ENCODE measurements at places on chromosomes 7 and 10.
A peak's percentile ranks its signal among the peaks of the same experiment; 100 is the strongest.

GRCh38 chr7:5500056-5500776 is 76.6 kb upstream of the TNRC18 start:
- DNase-seq: no peak

GRCh38 chr10:52216852-52217251 is 97.2 kb upstream of the DKK1 start:
- DNase-seq: no peak

GRCh38 chr10:5442065-5442989 is 30.0 kb downstream of the NET1 start:
- peak; percentile 50 for DNase-seq

DNA sequence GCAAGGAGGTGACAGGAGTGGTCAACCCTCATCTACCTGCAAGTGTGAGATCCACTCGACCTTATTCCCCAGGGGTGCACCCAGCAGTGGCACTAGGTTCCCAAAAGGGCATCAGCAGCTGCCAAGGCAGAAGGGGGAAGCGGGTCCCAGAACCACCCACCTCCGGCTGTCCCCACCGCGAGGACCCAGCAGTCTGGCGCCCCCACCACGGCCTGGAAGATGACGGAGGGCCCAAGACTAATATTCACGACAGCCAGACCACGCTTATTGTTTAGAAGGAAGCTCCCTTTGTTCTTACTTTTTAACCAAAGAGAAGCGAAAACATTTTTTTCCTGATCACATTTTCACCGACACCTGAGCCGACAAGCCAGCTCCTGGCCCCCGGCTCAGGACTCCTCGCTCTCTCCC is 3.6 kb upstream of the EVX1 start:
- DNase-seq: no peak

DNA sequence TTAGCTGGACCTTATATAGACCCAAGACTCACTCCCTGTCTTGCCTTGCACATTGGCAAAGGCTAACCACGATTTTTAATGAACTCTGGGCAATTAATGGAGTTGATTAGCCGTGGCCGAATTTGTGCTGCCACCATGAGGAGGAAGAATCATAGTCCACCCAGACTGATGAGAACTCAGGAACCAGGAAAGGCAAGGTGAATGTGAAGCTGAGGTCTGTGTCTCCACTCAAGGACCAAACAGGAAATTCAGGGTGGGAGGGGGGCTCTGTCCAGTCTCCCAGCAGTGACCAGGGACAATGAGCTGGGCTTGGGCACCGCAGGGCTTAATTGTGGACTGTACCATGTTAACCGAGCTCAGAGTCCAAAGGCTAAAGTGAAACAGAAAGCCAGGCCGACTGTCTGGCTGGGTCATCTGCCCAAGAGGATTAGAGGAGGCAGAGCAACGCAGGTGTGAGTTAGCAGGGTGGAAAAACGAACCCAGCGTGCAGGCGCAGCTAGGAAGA is 127.0 kb upstream of the JCAD start:
- peak; percentile 43 for DNase-seq

GRCh38 chr7:36747280-36748016 is 23.2 kb upstream of the AOAH start:
- no peak for DNase-seq

DNA sequence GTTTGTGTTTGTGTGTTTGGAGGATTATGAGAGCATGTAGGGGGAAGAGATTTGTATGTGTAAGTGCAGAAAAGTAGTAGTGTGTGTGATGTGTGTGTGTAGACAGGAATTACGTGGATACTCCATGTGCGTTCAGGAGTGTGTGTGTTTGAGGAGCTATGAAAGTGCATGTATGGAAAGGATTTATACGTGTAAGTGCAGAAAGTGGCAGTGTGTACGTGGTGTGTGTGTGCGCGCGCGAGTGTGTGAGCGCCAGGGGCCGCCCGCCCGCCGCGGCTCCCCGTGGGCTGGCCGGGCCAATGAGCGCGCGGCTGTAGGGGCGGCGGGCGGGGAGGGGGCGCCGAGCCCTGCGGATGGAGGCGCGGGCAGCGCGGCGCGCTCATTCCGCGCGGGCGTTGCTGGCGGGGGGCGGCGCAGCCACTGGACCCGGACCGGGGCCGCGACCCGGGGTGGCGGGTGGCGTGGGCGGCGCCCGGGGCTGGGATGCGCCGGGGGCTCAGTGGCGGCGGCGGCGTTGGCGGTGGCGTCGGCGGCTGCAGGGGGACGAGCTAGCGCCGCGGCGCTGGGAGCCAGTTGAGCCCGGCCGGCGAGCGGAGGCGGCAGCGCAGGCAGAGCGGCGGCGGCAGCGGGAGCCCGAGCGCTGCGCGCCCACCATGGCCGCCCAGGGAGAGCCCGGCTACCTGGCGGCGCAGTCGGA is at the start of gene BICC1:
Gene BICC1 (plus strand): TSS at position 382 of the 697 bp plus-strand sequence. CDS start 272 bp downstream, at position 654.
- DNase-seq: peak; percentile 69

GRCh38 chr10:91340613-91341362 is 69.4 kb upstream of the HECTD2 start:
- DNase-seq: no peak

- peak; percentile 44 for DNase-seq
Observed at GRCh38 chr7:80060218-80060806, 74.3 kb upstream of the GNAI1 start.

GRCh38 chr10:17847585-17848296 is 38.6 kb downstream of the MRC1 start:
- no peak for DNase-seq

DNA sequence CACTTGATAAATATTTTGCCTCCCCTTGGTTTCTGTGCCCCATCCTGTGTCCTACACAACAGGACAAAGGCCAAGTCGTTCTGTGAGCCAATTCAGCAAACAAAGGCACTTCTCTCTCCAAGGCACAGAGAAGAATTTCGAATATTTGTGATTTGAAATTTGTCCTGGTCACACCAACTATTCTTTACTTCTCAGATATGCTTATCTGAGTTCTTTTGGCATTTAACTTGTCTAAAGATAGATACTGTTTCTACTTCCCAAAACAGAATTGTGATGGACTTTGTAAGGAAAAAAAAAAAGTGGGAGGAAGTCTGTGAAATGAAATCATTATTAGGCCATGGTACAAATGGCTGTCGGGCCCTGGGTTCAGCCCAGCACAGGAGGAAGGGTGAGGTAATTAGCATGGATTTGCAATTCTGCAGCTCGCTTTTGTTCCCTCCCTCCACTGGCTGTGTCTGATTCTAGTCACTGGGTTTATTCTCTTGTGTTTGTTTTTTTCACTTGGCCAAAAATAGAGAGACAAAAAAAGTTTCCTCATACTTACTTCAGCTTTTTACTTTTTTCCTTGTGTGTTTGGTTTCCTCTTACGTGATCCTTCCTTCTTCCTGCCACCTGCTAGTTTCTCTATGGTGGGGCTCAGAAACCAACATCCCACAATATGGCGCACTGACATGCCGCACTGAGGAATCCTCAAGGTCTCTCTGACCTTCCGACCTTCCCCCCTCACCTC is 108.2 kb upstream of the MKLN1 start:
- DNase-seq: no peak

GRCh38 chr10:116809483-116810119 is 39.7 kb upstream of the ENO4 start:
- DNase-seq: peak; percentile 27

DNA sequence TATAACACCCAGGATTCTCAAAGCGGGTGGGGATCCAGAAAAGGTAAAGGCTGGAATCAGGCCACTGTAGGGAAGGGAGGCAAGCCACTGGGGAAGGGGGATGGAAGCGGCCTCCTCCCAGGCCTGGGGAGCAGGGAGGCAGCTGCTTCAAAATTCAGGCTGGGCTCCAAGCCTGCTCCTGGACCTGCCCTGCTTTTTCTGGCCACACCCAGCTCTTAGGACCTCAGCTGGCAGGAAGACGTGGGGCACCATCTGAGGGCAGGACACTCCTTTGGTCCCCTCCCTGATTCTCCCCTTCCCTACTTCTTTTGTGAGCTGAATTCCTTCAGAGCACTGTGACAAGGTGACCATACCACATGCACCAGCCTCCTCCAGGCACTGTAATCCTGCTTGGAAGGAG is 4.6 kb upstream of the LBX1 start:
- no peak for DNase-seq

- no peak for DNase-seq
Observed at GRCh38 chr7:90473814-90474213, 4.4 kb downstream of the PTTG1IP2 start.

DNA sequence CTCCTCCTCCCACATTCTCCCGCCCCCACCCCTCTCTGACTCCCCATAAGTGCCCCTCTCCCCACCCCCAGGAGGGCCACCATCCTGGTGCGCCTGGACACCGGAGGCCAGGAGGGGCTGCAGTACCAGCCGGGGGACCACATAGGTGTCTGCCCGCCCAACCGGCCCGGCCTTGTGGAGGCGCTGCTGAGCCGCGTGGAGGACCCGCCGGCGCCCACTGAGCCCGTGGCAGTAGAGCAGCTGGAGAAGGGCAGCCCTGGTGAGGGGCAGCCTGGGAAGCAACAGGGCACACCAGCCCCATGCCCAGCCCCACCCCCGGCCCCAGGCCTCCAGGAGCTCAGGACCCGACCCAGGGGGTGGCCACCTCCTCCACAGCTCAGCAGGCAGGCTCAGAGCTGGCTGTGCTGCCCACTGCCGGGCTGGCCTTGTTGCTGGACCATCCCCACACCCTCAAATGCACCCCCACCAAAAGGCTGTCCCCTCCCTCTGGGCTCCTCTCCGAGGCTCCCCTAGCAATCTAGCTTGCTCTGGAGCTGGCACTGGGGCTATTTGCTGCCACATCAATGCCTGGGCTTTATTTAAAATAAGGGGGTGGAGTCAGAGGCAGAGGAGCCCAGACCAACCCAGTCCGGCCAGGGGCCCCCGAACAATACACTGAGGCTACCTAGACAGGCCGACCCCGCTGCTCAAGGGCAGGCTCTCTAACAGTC is 14.8 kb downstream of the ATG9B start:
- no peak for DNase-seq

DNA sequence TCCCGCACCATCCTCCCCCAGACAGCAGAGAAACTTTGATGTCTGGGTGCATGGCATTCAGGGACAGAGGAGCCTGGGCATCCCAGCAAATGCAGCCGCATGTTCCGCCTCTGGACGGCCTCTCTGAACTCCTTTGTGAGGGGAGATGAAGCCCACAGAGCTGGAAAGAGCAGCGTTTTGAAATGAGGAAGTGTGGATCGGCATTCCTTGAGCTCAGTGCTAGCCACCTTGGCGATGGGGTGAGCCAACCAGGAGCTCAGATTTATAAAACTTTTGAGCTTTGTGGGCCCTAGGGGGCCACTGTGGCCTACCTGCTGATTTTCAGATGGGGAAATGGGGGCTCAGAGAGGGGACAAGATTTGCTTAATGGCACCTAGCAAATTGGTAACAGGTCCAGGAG is 126.4 kb upstream of the TCF7L2 start:
- no peak for DNase-seq

- DNase-seq: no peak
Observed at GRCh38 chr7:12369756-12370155, 33.9 kb downstream of the VWDE start.

DNA sequence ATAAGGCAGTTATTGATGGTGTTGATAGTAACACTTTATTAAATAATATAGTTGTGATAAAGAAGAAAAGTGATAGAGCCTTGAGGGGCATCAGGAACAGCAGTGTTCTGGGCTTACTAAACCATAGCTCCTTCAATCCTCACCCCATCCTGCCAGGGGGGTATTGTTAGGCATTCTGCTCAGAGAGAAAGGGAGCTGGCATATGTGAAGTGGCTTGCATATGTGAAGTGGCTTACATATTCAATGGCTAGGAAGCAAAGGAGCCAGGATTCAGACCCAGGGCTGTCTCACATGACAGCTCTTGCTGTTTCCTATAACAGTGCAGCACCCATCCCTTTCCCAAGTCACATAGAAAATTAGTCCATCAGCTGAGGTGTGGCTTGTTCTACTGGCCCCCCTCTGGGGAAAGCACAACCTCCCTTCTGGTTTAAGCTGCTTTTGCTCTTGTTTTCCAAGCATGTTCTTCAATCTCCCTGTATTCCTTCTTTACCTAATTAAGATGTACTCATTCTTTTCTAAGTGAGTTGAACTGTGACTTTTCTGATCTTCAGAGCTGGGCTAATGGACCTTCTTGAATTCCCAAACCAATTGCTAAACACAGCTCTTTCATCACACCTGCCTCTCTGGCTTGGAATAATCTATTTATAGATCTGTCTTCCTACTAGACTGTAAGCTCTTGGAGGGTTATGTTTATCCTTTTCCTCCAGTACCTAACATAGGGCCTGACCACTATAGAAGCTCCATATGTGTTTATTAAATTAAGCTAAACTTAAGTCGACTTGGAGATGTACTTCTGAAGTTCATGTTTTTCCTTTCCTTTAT is 108.7 kb upstream of the GLI3 start:
- DNase-seq: no peak

GRCh38 chr10:100413173-100413572 is 49.6 kb upstream of the WNT8B start:
- no peak for DNase-seq

DNA sequence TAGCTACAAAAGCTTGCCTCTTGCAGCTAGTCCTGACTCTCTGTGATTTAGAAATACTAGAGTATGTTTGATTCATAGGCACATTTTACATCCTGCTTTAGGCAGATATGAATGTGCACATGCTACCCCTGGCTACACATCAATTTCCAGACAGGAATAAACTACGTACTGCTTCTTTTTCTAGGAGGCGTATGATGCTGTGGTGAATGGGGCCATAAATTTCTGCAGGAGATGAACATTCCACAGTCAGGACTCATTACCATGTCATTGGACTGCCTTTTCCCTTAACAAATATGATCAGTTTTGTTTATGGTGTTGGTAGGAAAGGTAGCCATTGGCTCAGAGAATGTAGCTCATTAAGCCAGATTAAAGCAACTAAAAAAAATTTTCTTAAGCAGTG is 50.1 kb upstream of the IFRD1 start:
- no peak for DNase-seq

DNA sequence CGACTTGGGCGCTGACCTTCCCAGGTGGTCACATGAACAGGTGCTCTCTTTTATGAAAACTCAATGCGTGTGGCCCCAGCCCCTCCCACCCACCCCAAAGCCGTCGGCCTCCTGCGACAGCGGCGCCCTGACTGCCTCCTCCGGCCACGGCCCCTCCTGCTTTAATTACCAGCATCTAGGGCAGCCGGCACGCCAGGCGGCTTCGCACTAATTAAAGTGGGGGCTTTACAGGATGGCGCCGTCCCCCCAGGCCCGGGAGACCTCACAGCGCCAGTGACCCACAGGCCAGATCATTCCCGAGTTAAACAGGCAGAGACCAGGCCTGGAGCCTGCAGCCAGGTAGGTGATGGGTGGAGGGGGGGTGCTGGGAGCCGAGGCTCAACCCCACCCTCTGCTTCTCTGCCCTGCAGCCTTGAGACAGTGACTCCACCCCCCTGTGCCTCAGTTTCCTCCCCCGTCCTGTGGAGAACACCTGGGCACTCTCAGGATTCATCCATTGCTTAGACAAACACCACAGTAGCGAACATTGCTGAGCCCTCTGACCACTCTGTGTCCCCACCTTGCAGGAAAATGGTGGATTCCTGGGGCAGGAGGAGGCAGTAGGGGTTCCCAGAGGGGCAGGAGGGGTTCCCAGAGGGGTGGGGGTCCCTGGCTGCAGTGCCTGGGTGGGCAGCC is 100.8 kb downstream of the MICALL2 start:
- no peak for DNase-seq

- no peak for DNase-seq
Observed at GRCh38 chr10:84665883-84666463, 337.6 kb downstream of the CCSER2 start.

Measured in NCI-H774 (cell line).